ENCODE measurements at places on chromosomes 5 and 9.

DNA sequence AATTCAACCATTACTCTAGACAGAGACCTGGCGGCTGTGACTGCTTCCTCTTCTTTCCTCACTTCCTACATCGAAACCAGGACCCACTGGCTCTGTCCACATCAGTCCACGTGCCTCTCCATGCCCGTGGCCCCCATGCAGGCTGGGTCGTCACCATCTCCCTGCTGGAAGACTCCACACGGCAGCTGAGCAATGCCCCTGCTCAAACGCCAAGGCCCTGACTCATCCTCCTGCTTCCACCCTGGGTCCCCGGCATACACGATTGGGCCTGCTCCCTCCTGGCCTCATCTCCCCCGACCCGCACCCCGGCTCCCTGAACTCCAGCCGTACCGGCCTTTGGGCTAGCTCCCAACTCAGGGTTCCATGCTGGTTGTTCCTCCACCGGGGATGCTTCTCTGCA lies 67.2 kb upstream of the IER5L start:
- no peak for DNase-seq
- no peak overlapping the region for H3K27ac ChIP-seq
- H3K27me3 ChIP-seq = no peaks in the 10 kb centered on the region
- H3K4me1 ChIP-seq = no peaks in the 10 kb centered on the region

DNA sequence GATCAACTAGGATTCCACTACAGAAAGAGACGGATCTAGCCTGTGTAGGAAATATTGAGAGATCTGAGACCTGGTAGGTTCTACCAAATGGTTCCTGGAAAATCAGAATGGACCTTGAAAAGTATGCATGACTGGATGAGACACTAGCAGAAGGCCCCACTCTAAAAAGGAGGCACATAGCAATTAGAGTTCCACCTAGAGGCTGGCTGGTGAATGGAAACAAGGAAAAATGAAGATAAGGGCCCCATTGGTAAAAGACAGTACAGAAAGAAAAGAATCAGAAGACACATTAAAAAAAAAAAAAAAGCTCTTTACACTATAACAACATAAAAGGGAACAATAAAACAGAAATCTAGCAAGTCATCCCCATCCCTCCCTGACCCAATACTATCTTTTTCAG lies 518.5 kb downstream of the NR2F1-AS1 start:
- peak; percentile 48 for DNase-seq
- peaks cover 18% of the 10 kb centered on the region for H3K4me1 ChIP-seq
- H3K27me3 ChIP-seq = no peaks in the 10 kb centered on the region
- no peaks in the 10 kb centered on the region for H3K36me3 ChIP-seq
- no peak overlapping the region for H3K4me3 ChIP-seq

- no peaks in the 10 kb centered on the region for H3K36me3 ChIP-seq
- no peaks in the 10 kb centered on the region for H3K27me3 ChIP-seq
- no peak overlapping the region for H3K27ac ChIP-seq
- no peak for DNase-seq
Measured at GRCh38 chr5:54739371-54739770, 221.8 kb downstream of the SNX18 start.

DNA sequence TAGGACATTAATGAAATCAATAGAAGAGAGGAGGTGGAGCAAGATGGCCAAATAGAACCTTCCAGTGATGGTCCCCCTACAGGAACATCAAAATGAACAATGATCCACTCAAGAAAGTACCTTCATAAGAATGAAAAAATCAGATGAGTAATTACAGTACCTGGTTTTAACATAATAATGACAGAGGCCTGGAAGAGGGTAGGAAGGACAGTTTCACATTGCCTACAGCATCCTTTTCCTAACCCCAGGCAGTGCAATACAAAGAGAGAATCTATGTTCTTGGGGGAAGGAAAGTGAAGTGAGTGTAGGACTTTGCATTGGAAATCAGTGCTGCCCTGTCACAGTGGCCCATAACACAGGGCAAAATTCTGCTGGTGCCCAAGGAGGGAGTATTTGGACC lies 81.2 kb upstream of the SPTLC1 start:
- H3K4me1 ChIP-seq = no peaks in the 10 kb centered on the region
- no peak overlapping the region for H3K4me3 ChIP-seq
- no peak for DNase-seq
- no peaks in the 10 kb centered on the region for H3K27me3 ChIP-seq
- no peaks in the 10 kb centered on the region for H3K36me3 ChIP-seq

GRCh38 chr5:97529354-97529985 lies 346.4 kb upstream of the RIOK2 start:
- H3K27ac ChIP-seq = no peak overlapping the region
- H3K27me3 ChIP-seq = no peaks in the 10 kb centered on the region
- no peak for DNase-seq
- no peaks in the 10 kb centered on the region for H3K36me3 ChIP-seq

GRCh38 chr9:113899205-113899604 lies 23.1 kb downstream of the ZNF618 start:
- no peaks in the 10 kb centered on the region for H3K27me3 ChIP-seq
- H3K4me3 ChIP-seq = no peak overlapping the region
- H3K4me1 ChIP-seq = no peaks in the 10 kb centered on the region
- no peak overlapping the region for H3K27ac ChIP-seq
- no peak for DNase-seq

GRCh38 chr5:96079075-96079474 lies 117.4 kb upstream of the ELL2 start:
- peak overlapping the region; percentile 69 for H3K27ac ChIP-seq
- no peaks in the 10 kb centered on the region for H3K36me3 ChIP-seq
- DNase-seq = peak; percentile 92
- peaks cover 52% of the 10 kb centered on the region for H3K4me1 ChIP-seq
- H3K4me3 ChIP-seq = no peak overlapping the region

- no peak for DNase-seq
- H3K27ac ChIP-seq = no peak overlapping the region
- peaks cover 35% of the 10 kb centered on the region for H3K36me3 ChIP-seq
- no peaks in the 10 kb centered on the region for H3K27me3 ChIP-seq
- peak overlapping the region; percentile 88 for H3K4me3 ChIP-seq
- H3K4me1 ChIP-seq = peaks cover 38% of the 10 kb centered on the region
Measured at GRCh38 chr5:34916518-34916917, 1.0 kb downstream of the BRIX1 start.

All from PC-3 (cell line).